ENCODE measurements at places on chromosomes 5 and 9. TPM values are rescaled to one million over a fixed set of nuclear protein-coding genes. Genes with fewer than 3 reads are reported as not detected.
A peak's percentile ranks its signal among the peaks of the same experiment; 100 is the strongest.

DNA sequence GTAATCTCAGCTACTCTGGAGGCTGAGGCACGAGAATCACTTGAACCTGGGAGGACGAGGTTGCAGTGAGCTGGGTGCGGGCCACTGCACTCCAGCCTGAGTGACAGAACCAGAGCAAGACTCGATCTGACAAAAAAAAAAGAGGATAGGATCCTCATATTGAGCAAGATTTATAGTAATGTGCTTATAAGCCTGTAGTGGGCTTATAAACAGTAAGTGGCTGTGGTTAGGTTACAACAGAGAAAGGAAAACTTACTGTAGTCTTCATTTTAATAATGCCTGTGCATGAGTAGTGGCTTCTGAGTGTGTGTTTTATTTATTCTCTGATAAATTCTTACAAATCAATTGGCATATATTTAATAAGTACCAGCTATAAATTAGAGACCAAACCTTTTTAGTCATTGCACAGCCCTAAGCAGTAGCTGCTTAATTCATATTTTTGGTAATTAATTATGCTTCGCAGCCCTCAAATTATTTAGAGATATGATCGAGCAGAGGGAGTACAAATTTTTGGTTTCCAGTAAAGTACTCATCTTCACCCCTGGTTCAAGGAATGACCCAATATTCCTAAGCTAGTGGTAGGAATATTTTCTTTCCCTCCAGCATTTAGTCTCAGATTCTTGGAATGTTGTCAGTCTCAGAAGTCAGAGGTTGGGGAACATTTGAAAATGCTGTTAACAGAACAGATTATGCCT, 73.8 kb upstream of the KLF9 start:
- no peaks in the 10 kb centered on the region for H3K27me3 ChIP-seq
- H3K36me3 ChIP-seq: no peaks in the 10 kb centered on the region
- H3K4me3 ChIP-seq: no peak overlapping the region
- H3K27ac ChIP-seq: peak overlapping the region; percentile 67
- peaks cover 53% of the 10 kb centered on the region for H3K4me1 ChIP-seq
- DNase-seq: no peak

GRCh38 chr5:142439207-142439860, 114.5 kb upstream of the SPRY4 start:
- no peak overlapping the region for H3K27ac ChIP-seq
- H3K27me3 ChIP-seq: peaks cover 9% of the 10 kb centered on the region
- peaks cover 26% of the 10 kb centered on the region for H3K4me1 ChIP-seq

The SHISAL2B gene
- total RNA-seq: not detected

DNA sequence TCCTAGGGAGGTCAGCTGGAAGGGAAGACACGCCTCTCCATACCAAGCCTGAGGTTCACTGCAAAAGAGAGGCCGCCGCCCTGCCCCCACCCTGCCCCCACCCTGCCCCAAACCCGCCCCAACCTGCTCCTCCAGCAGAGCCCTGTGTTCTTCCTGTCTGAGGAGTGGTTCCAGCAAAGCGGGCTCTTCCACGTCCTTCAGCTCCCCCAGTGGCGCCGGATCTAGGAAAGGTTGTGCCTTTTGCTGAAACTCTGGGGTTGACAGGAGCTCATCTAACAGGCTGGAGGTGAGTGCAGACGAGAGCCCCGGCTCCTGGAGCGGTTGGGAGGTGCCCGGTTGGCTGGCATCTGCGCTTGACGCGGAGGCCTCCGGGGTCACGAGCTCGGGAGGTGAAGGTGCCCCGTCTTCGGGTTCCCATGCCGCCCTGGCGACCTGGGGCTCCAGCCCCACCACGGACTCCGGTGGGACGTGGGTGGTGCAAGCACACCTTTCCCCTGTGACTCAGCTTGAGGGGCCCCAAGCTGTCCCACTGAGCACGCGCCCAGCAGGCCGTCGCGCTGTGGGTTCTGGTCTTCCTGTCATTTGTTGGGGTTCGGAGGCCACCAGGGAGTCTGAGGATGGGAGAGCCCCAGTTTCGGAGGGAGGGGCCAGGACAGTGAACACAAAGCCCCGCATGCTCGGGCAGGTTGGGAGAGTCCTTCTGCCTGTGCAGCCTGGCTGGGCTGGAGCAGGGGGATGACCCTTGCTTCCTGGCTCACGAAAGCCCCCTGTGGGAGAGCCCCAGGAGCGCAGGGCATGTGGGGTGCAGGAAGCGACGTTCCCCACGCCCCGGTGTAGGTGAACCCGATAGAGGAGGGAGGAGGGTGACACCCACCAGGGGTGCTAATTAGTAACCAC, 1467.1 kb downstream of the FOXD4L5 start:
- peaks cover 13% of the 10 kb centered on the region for H3K27me3 ChIP-seq
- peaks cover 4% of the 10 kb centered on the region for H3K4me1 ChIP-seq
- peaks cover 8% of the 10 kb centered on the region for H3K36me3 ChIP-seq
- H3K27ac ChIP-seq: no peak overlapping the region
- peak; percentile 100 for DNase-seq
- H3K4me3 ChIP-seq: peak overlapping the region; percentile 63

DNA sequence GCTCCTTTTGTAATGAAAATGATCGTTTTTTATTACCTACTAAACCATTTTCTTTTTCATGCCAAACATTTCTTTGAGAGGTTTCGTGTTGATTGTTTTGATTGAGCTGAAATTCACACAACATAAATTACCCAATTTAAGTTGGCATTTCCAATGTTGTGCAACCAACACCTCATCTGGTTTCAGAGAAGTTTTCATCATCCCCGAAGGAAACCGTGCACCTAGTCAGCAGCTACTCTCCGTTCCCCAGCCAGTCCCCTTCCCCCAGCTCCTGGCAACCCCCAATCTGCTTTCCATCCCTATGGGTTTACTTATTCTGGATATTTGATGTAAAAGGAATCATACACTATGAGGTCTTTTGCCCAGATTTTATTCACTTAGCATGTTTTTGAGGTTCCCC, 123.6 kb downstream of the ADCY2 start:
- no peak overlapping the region for H3K4me3 ChIP-seq
- H3K27me3 ChIP-seq: peaks cover 9% of the 10 kb centered on the region
- no peak overlapping the region for H3K27ac ChIP-seq
- H3K36me3 ChIP-seq: no peaks in the 10 kb centered on the region
- H3K4me1 ChIP-seq: no peaks in the 10 kb centered on the region
- no peak for DNase-seq

- H3K36me3 ChIP-seq: no peaks in the 10 kb centered on the region
- peak overlapping the region; percentile 55 for H3K27ac ChIP-seq
- H3K4me3 ChIP-seq: peak overlapping the region; percentile 33
- H3K27me3 ChIP-seq: no peaks in the 10 kb centered on the region
- peak; percentile 75 for DNase-seq
- peaks cover 39% of the 10 kb centered on the region for H3K4me1 ChIP-seq
Observed at GRCh38 chr5:150582241-150583109, 58.0 kb upstream of the SYNPO start.

The SLC25A2 gene
- total RNA-seq: 0.48 TPM

The ZNF474 gene
- 0.25 TPM for total RNA-seq

GRCh38 chr9:21761309-21761901, 41.0 kb upstream of the MTAP start:
- no peaks in the 10 kb centered on the region for H3K4me1 ChIP-seq
- H3K27me3 ChIP-seq: peaks cover 41% of the 10 kb centered on the region
- no peak for DNase-seq
- H3K4me3 ChIP-seq: no peak overlapping the region
- peaks cover 1% of the 10 kb centered on the region for H3K36me3 ChIP-seq
- H3K27ac ChIP-seq: no peak overlapping the region

The ERP44 gene
- 16.6 TPM for total RNA-seq

DNA sequence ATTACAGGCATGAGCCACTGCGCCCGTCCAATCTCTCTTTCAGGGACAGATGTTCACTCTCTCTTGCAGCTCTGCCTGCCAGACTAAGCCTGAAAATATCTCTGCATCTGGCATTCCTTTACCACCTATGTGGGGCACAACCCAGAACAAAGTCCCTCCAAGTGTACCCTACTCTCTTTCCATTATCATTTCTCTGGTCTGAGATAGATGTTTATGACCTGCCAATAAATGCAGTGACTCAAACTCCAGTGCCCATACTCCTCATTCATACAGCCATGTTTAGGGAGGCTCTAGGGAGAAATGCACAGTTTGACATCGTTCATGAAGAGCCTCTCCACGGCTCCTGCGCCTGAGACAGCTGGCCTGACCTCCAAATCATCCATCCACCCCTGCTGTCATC, at the start of gene BTNL3:
Gene BTNL3 (plus strand): TSS at position 255 of the 400 bp plus-strand sequence. CDS start 183 bp downstream, outside the sequence.
- no peak for DNase-seq
- H3K4me1 ChIP-seq: no peaks in the 10 kb centered on the region

GRCh38 chr5:75512383-75513074, 838 bp downstream of the POLK start:
- DNase-seq: no peak
- no peaks in the 10 kb centered on the region for H3K36me3 ChIP-seq
- peaks cover 51% of the 10 kb centered on the region for H3K4me1 ChIP-seq
- H3K4me3 ChIP-seq: peak overlapping the region; percentile 99
- H3K27me3 ChIP-seq: no peaks in the 10 kb centered on the region
- peak overlapping the region; percentile 99 for H3K27ac ChIP-seq

The SNCB gene
- total RNA-seq: not detected

DNA sequence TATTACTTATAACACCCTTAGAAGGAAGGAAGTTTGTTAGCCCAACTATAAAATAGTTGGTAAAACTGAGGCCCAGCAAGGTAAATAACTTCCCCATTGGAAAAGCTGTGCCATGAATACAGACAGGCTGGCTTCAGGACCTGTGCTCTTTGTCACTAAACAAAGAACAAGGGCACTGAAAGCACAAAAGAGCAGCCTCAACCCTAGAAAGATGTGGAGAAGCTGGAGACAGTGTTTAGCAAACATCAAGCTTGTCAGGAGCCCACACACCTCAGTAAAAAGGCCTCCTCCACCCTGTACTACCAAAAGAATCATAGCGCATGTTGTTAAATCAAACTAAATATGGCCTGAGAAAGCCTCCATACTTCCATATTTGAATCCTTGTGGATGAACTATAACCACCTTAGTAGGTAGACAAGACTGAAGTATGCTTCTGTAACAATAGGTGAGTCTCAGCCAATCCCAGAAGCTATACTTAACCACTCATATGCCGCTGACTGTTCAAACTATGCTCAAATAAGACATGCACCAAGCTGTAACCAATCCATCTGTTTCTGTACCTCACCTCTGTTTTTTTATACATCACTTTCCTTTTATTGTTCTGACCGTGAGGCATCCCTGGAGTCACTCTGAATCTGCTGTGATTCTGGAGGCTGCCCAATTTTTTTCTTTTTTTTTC, 18.4 kb upstream of the SCGB3A2 start:
- no peak overlapping the region for H3K27ac ChIP-seq
- H3K27me3 ChIP-seq: peaks cover 26% of the 10 kb centered on the region
- peaks cover 3% of the 10 kb centered on the region for H3K4me1 ChIP-seq
- H3K4me3 ChIP-seq: no peak overlapping the region
- H3K36me3 ChIP-seq: no peaks in the 10 kb centered on the region
- no peak for DNase-seq

- H3K36me3 ChIP-seq: no peaks in the 10 kb centered on the region
- H3K4me1 ChIP-seq: peaks cover 28% of the 10 kb centered on the region
- no peak overlapping the region for H3K4me3 ChIP-seq
- no peaks in the 10 kb centered on the region for H3K27me3 ChIP-seq
- peak overlapping the region; percentile 13 for H3K27ac ChIP-seq
- DNase-seq: no peak
Observed at GRCh38 chr5:157602505-157602904, 26.9 kb upstream of the ADAM19 start.
